ENCODE measurements at places on chromosomes 6 and 20.
A peak's percentile ranks its signal among the peaks of the same experiment; 100 is the strongest.

DNA sequence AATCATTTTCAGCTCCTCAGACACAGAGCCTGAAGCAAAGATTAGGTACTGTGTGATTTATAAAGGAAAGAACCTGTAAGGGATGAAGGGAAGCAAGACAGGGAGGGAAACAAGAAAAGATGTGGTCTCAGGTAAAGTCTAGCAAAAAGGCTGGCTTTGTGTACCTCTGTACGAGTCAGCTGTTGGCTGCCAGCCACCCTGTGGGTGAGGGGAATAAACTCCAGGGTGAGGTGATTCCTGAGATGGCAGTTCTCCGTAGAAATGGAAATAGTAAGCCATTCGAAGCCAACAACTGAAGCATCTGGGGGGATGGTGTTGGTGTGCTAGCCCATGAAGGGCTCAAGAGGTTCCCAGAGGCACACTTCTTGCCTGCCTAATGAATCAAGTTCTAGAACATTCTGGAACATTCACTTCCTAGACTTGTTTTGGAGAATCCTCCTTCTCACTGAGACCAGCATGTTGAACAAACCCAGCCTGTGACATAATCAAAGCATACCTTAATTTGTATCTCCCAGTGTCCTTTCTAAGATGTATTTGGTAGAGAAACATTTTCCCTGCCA, 10.6 kb upstream of the TTPAL start:
- no peak for DNase-seq

DNA sequence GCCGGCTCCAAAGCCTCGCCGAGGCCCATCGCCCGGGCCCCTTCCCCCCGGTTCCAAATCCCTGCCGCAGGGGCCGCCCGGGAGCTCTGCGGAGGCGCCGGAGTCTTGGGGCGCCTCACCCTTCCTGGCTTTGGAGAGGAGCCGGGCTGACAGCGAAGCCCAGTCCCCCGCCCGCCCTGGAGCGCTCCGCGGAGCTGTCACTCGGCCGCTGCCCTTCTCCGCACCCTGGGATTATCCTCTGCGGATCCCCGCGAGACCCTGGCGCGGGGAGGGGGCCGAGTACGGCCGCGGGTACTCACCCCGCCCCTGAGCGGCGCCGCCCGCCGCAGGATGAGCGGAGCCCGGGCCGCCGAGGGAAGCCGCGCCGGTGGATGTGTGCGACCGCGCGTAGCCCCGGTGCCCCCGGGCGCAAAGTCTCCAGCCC, 343 bp downstream of the SNAP91 start:
- no peak for DNase-seq

GRCh38 chr6:88165844-88166492, at the start of gene CNR1:
TSS of gene CNR1 (minus strand) at chr6:88166347. CDS start at chr6:88145274, 21,073 bp downstream.
- no peak for DNase-seq

- peak; percentile 87 for DNase-seq
Observed at GRCh38 chr6:33207552-33208090, 679 bp upstream of the RING1 start.

- no peak for DNase-seq
Observed at GRCh38 chr6:64712606-64713005, 994.4 kb downstream of the EYS start.
